ENCODE measurements at places on chromosomes 4 and X.

DNA sequence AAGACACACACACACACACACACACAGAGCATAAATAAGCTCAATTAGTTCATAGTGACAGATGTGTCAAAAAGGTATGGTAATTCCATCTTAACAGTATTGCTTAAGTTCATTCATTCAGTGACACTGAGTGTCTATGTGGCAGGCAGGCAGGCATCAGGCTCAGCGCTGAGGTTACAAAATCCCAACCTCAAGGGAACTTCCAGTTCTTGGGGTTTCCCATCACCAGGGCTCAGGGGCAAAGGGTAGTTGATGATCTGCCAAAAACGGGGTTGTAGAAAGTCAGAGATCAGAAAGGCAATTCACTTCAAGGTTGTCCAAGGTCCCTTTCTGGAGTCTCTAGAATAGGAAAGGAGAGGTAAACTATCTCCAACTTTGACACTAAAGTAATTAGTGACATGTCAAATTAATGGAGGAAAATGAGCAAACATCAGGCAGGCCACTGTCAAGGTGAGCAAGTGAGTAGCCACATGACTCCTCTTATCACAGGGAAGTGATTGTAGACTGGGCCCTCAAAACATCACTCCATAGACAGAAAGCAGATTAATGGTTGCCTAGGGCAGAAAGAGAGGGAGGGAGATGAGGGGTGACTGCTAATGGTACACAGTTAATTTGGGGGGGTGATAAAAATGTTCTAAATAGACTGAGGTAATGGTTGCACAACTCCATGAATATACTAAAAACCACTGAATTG lies 41.8 kb downstream of the GPC4 start:
- H3K36me3 ChIP-seq, result no peaks in the 10 kb centered on the region
- no peak overlapping the region for H3K4me3 ChIP-seq
- no peaks in the 10 kb centered on the region for H3K27me3 ChIP-seq
- DNase-seq, result no peak

DNA sequence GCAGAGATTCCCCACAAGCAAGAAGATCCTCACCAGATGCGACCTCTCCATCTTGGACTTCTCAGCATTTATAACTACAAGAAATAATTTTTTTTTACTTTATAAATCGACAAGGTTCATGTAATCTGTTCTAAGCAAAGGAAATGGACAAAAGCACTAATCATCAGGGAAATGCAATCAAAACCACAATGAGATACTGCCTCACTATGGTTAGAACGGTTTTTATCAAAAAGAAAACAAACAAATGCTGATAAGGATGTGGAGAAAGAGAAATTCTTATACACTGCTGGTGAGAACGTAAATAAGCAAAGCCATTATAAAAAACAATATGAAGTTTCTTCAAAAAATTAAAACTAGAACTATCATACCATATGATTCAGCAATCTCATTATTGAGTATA lies 1382.6 kb downstream of the ARAP2 start:
- no peaks in the 10 kb centered on the region for H3K4me1 ChIP-seq
- no peak for DNase-seq
- no peak overlapping the region for H3K27ac ChIP-seq

- no peak for DNase-seq
- H3K27me3 ChIP-seq, result peaks cover 13% of the 10 kb centered on the region
- no peak overlapping the region for H3K27ac ChIP-seq
- H3K4me1 ChIP-seq, result no peaks in the 10 kb centered on the region
- H3K36me3 ChIP-seq, result no peaks in the 10 kb centered on the region
These were observed 31.8 kb downstream of the USP11 start for GRCh38 chrX:47264483-47265173.

DNA sequence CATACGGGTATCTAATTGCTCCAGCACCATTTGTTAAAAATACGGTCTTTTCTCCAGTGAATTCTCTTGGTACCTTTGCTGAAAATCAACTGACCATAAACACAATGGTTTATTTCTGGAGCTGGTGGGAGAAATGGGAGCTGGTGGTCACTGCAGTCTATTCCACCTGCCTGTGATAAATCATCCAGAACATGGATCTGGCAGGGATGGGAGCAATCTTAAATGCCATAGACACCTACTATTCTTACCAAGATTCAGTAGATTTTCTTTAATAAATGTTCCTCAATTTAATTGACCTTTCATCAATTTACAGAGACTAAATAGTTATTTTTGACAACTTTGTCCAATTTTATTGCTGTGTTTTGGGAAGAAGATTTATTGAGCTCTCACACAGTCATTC lies 68.1 kb downstream of the SLC9A7 start:
- no peak overlapping the region for H3K27ac ChIP-seq
- DNase-seq, result no peak
- no peaks in the 10 kb centered on the region for H3K4me1 ChIP-seq
- no peaks in the 10 kb centered on the region for H3K27me3 ChIP-seq
- H3K36me3 ChIP-seq, result no peaks in the 10 kb centered on the region
- no peak overlapping the region for H3K4me3 ChIP-seq

- H3K36me3 ChIP-seq, result no peaks in the 10 kb centered on the region
- H3K4me1 ChIP-seq, result no peaks in the 10 kb centered on the region
- no peak for DNase-seq
These were observed 35.2 kb downstream of the PWWP3B start for GRCh38 chrX:106203315-106203714.

- H3K36me3 ChIP-seq, result no peaks in the 10 kb centered on the region
- H3K4me1 ChIP-seq, result no peaks in the 10 kb centered on the region
- H3K4me3 ChIP-seq, result no peak overlapping the region
- no peak overlapping the region for H3K27ac ChIP-seq
- peak; percentile 73 for DNase-seq
These were observed 39.3 kb downstream of the BMP3 start for GRCh38 chr4:81069706-81070331.
